ENCODE measurements at places on chromosomes 3 and 15.

- DNase-seq: no peak
Measured at GRCh38 chr15:98174286-98174685, 213.8 kb downstream of the ARRDC4 start.

- no peak for DNase-seq
Measured at GRCh38 chr15:93029836-93030429, 59.1 kb downstream of the RGMA start.

DNA sequence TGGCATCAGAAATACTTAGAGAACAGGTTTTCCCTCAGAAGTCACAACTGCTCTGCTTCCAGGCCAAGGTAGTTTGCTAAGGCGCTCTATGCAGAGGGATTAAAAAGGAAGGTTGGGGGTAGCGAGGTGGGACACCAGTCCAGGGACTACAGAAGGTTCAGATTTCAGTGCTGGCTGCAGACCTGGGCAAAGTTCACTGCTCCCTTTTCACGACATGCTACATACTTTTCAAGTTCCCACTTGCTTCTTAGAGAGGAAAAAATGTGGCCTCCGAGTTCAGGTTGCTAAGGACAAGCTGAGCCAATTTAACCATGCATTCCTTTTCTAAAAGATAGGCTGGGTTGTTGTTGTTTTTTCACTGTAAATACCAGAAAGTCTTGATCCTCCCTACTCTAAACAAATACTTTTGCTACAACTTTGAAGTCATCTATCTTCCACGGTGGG is 158.6 kb upstream of the NR2F2 start:
- DNase-seq: no peak

- DNase-seq: no peak
Measured at GRCh38 chr15:100942656-100943425, 23.7 kb downstream of the LRRK1 start.

- no peak for DNase-seq
Measured at GRCh38 chr3:193865339-193865738, 270.6 kb upstream of the HES1 start.

GRCh38 chr15:64502151-64502550 is 41.8 kb downstream of the ZNF609 start:
- no peak for DNase-seq

DNA sequence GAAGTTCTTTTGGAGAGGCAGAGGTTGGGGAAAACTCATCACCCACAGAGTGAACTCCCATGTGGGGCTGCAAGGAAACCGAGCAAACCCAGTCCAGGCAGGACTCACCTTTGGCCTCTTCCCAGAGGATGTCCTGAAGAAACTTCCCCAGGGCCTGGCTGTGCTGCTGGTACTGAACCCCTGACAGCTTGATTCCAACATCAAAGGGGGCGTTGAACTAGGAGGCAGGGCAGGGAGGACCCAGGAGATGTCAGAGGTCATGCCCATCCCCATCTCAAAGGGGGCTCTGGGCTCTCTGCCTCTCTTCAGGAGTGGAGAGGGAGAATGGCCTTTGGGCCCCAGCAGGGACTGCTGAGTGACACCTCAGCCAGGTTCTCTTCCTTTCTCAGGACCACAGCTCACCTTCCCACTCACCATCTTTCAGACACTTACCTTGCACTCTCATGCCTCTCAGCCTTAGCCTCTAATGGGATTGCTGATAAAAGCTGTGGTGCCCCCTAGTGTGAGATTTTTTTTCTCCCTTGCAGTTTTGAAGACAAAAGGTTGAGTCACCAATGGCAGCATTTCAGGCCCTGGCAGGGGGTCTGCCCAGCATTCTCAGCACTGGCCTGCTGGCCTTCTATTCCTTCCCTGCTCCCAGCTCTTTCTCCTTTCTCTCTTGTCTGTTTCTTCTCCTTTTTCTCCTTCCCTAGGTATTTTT is 6.0 kb downstream of the GHRL start:
- peak; percentile 49 for DNase-seq

GRCh38 chr3:171258316-171258715 is 201.9 kb downstream of the TNIK start:
- no peak for DNase-seq

DNA sequence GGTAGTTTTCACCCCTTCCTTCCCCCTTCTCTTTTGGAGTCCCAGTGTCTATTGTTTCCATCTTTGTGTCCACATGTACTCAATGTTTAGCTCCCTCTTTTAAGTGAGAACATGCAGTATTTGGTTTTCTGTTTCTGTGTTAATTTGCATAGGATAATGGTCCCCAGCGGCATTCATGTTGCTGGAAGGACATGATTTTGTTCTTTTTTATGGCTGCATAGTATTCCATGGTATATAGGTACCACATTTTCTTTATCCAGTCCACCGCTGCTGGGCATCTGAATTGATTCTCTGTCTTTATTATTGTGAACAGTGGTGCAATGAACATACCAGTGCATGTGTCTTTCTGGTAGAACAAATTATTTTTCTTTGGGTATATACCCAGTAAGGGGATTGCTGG is 7.7 kb upstream of the HDGFL3 start:
- DNase-seq: no peak

DNA sequence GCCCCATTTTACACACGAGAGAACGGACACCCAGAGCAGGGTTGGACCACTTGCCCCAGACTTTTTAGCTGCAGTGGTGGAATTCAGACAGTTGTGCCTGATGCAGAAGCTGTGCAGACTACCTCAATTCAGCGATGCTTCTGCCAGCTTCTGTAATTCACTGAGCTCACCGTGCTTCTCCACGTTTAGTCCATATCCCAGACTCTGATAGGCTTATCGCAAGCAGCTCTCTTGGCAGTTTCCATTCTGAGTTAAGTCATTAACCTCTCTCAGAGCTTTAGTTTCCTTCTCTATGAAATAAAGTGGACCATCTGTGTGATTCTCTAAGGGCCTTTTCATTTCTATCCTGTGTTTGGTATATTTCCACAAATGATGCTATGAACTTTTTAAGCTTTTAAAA is 37.1 kb downstream of the ABHD17C start:
- DNase-seq: no peak

- no peak for DNase-seq
Measured at GRCh38 chr15:81911022-81911971, 134.5 kb downstream of the MEX3B start.

GRCh38 chr3:11609481-11609880 is 34.2 kb downstream of the VGLL4 start:
- no peak for DNase-seq

DNA sequence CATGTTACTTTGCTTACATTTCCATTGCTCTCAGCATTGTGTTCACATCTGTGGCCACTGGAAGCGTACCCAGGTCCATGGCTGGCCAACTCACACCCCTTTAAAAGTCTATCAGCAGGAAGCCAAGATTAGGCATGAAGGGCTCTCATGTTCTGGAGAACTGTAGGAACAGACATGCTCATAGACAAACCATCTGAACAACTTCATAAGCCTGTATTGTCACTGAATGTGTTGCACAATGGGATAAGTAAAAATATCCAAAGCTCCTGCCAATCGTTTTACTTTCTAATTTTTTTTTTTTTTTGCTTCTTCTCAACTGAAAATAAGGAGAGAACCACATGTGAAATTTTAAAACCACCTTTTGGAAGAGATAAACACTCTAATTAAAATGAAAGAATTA is 6.4 kb downstream of the RPLP1 start:
- no peak for DNase-seq

- no peak for DNase-seq
Measured at GRCh38 chr3:44721231-44722102, 8.0 kb upstream of the ZNF501 start.

- no peak for DNase-seq
Measured at GRCh38 chr3:134693804-134694203, 43.0 kb upstream of the KY start.

DNA sequence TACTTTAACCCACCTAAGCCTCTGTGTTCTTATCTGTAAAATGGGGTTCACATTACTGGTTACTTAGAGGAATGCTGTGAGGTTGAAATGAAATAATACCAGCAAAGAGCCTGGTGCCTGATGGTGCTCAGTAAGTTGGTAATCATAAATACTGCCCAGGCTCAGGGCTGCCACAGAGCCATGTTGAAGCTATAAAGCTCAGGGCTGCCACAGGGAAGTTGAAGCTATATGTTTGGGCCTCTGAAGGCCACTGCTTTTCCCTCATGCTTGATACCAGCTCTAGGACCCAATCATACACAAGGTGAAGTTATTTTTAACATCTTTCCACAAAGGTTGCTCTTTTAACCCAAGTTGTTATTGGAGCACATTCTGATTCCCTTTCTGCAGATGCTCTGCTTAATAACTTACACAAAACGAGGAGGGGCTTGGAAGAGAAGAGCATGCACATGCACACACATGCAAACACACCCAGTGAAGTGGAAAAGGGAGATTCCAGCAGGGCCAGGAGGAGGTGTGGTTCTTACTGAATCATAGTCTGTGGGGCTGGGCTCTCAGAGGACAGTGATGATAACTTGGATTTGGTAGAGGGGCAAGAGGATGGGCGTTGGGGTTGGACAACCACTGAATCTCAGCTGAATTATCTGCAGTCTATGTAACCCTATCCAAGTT is 17.4 kb downstream of the PARP14 start:
- no peak for DNase-seq

GRCh38 chr3:129628169-129628522 is 21.7 kb upstream of the PLXND1 start:
- peak; percentile 41 for DNase-seq

GRCh38 chr3:184058029-184058428 is 5.2 kb downstream of the HTR3C start:
- peak; percentile 59 for DNase-seq

- DNase-seq: peak; percentile 22
Measured at GRCh38 chr3:32391643-32392535, at the start of gene CMTM7. Gene CMTM7 (plus strand): TSS chr3:32391853. CDS start chr3:32391907, 54 bp downstream.

DNA sequence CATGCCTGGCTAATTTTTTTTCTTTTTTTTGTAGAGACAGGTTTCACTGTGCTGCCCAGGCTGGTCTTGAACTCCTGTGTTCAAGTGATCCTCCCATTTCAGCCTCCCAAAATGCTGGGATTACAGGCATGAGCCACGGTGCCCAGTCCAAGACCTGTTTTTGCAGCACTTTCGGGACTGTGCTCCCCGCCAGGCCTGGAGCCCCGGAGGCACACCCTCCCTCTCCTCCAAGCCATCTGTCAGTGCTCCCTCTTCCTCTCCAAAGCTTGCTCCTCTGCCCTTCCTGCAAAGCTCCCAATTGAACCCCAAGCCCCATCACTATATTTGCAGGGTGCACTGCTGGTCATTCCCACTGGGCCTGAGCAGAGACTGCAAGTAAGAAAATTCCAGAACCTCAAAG is 98.1 kb downstream of the CORO2B start:
- DNase-seq: no peak

- no peak for DNase-seq
Measured at GRCh38 chr3:186374376-186374775, 12.3 kb upstream of the DGKG start.

DNA sequence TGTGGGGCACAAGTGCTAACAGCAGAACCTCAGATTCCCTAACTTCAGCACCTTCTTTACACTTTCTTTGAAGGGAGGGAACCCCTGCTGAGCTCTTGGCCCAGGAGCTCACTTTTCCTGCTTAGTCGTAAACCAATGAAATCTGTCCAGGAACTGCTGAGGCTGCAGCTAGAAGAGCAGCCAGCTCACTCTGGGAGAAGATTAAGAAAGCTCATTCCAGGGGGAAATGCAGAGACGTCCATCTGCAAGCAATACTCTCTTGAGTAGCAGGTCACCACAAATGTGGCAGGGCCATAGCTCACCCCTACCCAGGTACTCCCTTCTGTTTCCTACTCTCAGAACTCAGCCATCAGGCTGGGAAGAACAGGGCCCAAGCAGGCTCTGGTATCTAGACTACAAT is 103.3 kb downstream of the WDR76 start:
- DNase-seq: no peak

DNA sequence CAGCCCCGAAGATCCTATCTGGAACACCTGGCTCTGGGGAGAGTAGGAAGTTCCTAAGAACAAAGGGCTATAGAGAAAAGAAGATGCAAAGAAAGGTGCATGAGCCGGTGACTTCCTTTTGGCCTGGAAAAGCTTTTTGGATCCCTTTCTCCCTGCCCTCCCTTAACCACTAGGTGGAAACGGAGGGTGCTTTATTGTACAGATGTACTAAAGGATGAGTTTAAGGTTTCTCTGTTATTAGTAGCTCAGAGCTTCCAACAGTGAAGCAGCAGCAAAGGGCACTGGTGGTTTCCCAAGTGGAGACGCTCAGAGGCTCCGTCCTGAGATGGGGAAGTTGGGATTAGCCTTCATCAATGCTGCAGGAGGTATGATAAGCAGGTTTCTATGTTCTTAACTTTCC is 5.9 kb upstream of the ADGRG7 start:
- DNase-seq: peak; percentile 24

DNA sequence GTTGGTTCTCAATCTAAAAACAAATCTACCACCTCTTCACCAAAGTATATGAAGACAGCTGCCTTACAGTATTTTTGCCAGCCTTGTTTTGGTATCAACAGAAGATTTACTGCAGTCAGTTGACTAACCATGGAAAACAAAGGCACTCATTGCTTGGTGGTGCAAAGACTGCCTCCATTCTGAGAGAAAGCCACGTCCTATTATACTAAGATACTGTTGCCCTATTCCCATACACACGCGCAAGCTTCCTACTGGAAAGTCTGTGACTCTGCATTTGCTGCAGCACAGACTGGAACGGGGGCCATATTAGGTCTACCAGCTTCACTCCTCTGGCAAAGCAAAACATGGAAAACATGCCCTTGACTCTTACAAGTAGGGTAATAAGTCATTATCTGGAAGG is 18.0 kb downstream of the MTMR10 start:
- no peak for DNase-seq

DNA sequence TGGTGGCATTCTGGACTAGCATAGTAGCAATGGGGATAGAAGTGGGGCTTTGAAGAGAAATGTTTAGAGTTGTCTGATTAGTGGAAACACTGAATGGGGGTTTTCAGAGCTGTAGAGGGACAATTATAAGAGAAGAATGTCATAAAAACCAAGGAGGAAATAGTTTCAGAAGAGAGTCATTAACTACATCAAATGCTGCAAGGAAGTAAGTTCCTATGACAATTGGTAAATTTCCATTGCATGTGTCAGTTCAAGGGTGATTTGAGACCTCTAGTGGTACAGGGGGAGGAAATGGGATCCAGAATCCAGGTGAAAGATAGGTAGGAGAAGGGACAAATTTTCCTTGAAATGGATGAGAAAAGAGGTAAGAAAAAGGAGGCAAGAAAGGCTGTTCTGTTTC is 68.3 kb upstream of the TBC1D5 start:
- DNase-seq: peak; percentile 25

- DNase-seq: no peak
Measured at GRCh38 chr3:66502245-66502874, 1.5 kb upstream of the LRIG1 start.

All from stromal cell of bone marrow (primary cell).